Activated CD4-positive, alpha-beta T cell treated with anti-CD3 and anti-CD28 coated beads for 48 hours (primary cell): ENCODE measurements at places on chromosomes 12 and 14.
A peak's percentile ranks its signal among the peaks of the same experiment; 100 is the strongest.

GRCh38 chr12:19783547-19784444 is 344.5 kb downstream of the AEBP2 start:
- no peak for DNase-seq

DNA sequence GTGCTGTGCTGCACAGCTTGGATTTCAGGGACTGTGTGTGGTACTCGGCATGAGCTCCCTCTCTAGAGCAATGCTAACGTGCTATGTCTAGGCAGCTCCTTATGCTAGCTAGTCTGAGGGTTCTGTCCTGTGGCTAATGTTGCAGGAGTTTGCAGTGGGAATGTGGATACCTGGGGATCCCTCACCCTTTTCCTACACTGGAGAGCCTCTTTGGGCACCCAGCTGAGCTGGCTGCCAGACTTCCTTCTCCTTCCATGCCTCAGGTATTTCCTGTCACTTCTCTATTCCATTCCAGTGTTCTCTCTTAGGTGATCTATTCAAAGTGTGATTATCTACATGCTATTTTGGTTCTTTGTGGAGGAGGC is 64.9 kb downstream of the FBXO33 start:
- DNase-seq = no peak

DNA sequence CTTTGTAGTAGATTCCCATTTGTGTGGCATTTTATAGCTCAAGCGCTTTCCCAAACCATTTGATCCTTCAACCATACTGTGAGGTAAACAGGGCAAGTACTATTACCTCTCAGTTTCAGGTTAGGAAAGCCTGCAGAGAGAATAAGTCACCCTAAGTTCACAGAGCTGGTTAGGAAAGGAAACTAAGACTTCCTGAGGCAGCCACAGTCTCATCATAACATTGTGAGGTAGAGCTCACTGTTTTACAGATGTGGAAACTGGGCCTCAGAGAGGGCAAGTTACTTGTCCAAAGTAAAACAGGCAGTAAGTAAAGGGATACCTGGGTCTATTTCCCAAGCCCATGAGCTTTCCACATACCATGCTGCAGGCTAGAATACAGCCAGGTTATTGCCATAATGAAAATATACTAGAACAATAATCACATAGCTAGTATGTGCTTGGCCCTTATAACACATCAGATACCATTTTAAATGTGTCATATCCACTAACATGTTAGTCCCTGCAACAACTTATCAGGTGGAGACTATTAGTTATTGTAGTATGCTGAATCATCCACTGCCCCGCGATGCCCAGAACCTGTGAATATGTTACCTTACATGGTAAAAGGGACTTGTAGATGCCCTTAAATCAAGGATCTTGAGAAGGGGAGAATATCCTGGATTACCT is 150.9 kb upstream of the GRIP1 start:
- no peak for DNase-seq

- DNase-seq = no peak
Observed at GRCh38 chr12:13270817-13271216, 74.3 kb downstream of the EMP1 start.

DNA sequence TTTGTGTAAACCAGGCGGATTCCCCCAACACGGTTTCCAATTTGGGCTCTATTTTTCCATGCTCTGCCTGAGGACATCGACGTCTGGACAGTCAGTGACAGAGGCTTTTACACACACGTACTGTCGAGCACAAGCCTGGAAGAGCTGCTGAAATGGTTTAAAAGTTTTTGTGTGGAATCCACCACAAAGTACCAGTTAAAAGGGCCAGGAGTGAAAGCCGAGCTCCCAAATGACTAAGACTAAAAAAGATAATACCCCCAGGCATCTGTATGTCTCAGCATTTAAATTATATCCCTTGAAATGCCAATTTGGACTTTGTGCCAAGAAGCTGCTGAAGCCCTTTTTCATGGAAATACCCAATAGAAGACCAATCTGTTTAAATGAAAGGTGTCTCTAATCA is 173.2 kb downstream of the EGLN3 start:
- no peak for DNase-seq

DNA sequence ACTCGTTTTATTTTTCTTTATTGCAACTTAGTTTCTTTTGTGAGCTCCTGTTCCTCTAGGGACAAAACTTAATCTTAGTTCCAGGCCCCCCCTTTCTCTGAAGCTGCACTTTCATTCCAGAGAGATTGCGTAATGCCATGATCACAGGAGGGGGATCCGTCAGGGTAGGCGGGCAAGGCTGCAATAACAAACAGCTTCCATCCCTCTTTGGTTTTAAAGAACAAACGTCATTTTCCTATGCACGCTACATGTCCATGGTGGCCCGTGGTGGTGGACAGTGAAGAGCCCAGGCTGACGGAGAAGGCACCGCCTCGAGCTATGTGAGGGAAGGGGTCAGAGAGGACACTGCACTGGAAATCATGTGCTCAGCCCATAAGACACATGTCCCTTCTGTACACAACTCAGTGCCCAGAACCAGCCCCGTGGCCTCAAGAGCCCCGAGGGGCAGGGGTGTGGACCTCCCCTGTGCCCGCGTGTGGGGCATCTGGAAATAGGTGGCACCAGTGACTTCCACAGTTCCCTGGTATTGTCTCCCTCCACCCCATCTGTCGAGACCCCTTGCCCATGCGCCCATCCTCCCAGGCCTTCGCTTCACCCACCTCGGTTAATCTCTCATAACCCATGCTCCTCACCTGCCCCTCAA is 161.4 kb downstream of the ADGRD1 start:
- no peak for DNase-seq

- no peak for DNase-seq
Observed at GRCh38 chr14:100715332-100715731, 11.4 kb upstream of the DLK1 start.

DNA sequence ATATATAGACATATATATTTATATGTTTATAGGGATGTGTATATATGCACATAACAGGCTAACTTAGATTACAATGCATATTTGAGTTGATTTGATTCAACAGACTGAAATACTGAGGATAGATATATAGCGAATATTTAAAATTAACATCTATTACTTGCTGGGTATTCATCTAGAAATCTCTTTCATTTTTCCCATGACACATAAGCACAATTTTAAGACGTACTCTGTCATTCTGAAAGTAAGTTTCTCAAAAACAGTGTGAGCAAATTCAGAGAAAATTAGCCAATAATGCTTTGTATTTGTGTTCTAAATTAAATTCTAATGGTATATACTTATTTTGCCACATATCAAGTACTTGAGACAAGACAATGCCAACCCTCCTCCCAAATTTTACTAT is 907.5 kb upstream of the MDGA2 start:
- no peak for DNase-seq

DNA sequence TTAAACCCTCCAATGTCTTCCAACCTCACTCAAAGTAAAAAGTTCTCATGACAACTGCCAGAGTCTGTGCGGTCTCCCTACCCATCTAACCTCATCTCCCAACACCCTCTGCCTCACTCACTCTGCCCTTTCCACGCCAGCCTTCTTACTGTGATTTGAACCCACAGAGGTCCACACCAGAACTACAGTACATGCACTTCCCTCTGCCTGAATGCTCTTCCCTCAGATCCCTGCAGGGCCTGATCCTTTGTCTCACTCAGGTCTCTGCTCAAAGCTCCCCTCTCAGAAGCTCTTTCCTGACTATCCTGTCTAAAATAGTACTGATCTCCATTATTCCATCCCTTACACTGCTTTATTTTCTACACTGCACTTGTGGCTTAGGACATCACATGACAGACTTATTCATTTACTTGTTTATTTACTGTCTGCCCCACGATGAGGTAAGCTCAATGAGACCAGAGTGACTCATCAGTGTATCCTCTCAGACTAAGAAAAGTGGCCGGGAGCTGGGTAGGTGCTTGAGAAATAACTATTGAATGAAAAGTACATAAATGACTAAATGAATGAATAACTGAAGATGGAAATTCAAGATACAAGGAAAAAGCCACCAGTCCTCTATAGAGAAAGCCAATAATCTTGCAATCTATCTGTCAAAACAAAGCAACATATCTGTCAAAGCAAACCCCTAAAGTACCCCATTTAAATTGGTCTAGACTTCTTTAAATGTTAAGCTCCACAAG is 17.1 kb downstream of the POMT2 start:
- peak; percentile 69 for DNase-seq

DNA sequence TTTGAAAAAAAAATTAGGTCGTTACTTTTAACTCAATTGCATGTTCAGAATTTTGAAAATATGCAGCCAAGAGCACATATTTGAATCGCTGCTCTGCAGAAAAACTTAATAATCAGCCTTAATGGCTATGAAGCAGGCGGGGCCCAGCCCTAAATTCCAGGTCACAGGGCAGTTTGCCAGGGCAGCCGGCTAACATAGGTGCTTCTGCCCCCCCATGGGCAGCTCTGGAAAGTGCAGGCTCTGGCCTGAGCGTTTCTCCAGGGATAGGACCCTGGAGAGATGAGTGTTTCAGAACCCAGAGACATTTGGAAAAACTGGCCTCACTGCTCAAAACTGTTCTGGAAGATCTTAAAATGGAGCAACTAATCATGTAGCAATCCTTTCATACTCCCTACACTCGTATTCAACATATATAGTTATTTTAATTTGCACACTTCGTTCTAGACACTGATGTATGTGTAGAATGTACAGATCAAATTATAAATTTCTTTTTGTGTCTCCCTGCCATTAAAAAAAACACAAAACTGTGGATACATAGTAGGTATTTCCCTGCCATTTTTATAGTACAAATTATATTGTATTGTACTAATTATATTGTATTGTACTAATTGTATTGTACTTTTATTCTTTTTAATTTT is 26.0 kb upstream of the PTGR2 start:
- peak; percentile 90 for DNase-seq

DNA sequence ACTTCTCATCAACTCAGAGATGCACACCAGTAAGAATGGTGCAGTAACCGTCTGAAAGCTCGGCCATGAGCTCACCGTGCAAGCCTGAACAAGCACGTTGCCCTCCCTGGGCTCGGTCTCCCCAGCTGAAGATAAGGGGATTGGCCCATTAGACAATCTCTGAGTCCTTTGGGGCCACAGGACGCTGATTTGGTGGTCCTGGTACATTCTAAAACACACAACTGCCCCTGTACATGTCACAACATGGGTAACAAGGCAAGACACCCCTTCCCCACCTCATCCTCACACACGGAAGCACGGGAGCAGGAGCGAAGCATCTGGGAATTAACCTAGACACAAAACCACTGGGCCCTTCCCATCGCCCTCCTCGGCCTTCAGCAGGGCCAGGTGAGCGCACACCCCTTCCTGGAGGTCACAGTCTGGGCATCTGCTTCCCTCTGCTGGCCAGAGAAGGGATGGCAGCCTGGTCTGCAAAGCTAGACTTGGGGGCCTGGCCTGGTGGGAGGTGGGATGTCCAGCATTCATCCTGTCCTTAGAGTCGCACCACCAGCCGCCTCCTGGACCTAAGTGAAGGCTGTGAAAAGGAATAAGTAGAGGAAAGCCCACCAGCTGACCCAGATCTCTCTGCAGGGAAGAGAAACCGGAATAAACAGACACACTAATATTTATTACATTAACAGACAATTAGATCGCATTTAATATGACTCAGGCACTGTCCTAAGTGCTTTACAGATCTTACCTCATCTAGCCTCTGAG is 18.9 kb upstream of the SMUG1 start:
- peak; percentile 87 for DNase-seq

- DNase-seq = no peak
Observed at GRCh38 chr12:76666290-76666835, 97.6 kb upstream of the ZDHHC17 start.

DNA sequence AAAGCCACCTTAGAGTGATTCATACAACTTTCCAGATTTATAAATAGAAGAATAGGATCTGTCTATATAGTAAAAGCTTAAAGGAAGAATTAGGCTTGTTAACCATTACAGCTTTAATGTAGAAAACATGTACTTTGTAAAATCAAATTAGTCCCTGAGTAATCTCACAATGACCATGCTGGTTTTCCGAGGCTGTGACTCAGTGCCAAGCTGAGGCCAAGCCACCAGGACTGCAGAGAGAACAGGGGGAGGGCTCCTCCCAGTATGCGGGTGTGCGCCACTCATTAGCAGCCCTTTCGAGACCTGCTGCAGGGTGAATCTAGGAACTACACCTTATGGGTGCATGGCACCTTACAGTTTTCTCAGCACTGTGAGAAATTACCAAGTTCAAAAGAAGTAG is 167.0 kb downstream of the EFCAB11 start:
- no peak for DNase-seq

GRCh38 chr12:12620730-12621315 is 9.1 kb downstream of the CREBL2 start:
- DNase-seq = no peak

DNA sequence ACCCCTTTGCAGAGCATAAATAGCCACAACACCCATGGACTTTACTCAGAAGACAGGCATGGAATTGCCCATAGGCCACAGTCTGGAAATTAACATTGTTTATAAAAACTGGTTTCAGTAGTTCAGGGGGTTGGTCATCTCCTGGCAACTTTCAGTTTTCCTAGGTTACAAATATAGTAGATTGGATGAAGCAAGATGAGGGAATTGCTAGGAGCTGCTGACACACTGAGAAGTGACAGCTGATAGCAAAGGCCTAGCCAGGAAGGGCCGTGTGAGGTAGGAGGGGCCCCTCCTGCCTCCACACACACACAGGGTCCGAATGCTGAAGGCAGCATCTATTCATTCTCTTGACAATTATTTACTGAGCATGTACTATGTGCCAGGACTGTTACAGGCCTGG is 8.3 kb downstream of the GALNT16 start:
- no peak for DNase-seq

- DNase-seq = peak; percentile 67
Observed at GRCh38 chr14:61477712-61478462, 156.5 kb downstream of the PRKCH start.

GRCh38 chr12:62642486-62642885 is 175.9 kb downstream of the MON2 start:
- no peak for DNase-seq

DNA sequence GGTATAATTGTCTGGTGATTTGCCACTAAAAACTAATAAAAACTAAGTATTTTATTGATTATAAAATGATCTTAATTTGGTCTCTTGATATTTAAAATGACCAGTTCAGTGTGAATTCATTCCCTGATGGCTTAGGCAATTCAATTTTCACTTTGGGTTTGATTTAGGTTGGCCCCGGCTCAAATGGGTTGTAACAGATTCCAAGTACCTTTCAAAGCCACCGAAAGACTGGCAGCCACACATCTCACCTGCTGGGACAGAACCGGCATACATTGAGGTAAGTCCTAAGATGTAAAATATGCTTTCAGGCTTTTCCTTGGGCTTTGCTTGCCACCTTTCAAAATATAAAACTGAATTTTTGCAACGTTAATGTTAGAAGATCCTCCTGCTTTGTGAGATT is 77.5 kb upstream of the ATF1 start:
- DNase-seq = no peak
